ENCODE measurements at places on chromosomes 12 and 14.

GRCh38 chr14:53929871-53930715 lies 26.5 kb downstream of the BMP4 start:
- DNase-seq = no peak

DNA sequence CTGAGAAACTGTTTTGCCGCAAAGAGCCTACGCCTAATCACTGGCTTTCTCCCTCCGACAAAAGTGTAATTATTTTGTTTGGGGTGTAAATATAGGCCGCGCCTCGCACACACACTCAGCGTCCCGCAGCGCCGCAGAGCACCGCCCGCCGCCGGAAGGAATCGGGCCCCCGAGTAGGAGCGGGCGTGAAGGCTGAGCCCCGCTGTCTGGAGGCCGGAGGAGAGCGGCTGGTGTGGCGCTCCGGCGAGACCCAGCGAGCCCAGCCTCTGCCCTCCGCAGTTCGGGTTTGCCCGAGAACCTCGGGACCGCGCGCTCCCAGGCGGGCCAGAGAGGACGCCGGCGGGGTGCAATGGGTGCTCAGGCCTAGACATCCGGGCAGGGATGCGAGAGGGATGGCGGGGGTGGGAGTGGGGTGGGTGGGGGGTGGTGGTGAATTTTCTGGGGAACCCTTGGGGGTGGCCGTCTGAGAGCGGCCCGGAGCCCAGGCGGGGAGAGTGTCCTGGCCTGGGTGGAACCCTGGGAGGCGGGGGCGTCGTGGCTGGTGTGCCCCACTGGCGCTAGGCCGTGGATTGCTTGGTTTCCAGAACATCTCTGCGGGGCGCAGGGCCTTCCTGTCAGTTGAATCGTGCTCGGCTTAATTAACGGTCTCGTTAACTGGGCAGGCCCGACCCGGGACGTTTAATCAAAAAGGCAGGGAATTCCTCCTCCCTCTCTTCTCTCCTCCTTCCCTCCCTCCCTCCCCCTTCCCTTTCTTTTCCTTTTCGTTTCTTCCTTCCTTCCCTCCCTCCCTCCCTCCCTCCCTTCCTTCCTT lies 4.7 kb upstream of the LHX5 start:
- no peak for DNase-seq

DNA sequence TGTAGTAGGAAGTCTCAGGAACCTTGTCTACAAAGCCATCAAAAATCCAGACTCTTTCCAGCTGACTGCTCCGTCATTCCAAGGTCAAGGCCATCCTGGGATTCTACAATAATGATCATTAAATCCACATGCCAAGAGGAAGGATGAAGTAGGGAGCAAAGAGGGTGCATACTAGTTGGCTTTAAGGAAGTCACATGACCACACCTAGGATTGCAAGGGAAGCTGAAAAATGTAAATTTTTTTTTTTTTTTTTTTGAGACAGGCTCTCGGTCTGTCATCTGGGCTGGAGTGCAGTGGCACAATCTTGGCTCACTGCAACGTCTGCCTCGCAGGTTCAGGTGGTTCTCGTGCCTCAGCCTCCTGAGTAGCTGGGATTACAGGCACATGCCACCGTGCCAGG lies 7.3 kb upstream of the MRPL42 start:
- no peak for DNase-seq

- DNase-seq = no peak
These were observed 52.5 kb downstream of the TESPA1 start for GRCh38 chr12:54932038-54932437.

- DNase-seq = no peak
These were observed 35.4 kb upstream of the NKX2-8 start for GRCh38 chr14:36617824-36618223.

- no peak for DNase-seq
These were observed 83.2 kb downstream of the DHRS2 start for GRCh38 chr14:23719225-23719985.
